DMS79 treated with DMSO at 0.1 percent for 48 hours (cell line): ENCODE measurements at places on chromosomes 1 and 21.
A peak's percentile ranks its signal among the peaks of the same experiment; 100 is the strongest.

DNA sequence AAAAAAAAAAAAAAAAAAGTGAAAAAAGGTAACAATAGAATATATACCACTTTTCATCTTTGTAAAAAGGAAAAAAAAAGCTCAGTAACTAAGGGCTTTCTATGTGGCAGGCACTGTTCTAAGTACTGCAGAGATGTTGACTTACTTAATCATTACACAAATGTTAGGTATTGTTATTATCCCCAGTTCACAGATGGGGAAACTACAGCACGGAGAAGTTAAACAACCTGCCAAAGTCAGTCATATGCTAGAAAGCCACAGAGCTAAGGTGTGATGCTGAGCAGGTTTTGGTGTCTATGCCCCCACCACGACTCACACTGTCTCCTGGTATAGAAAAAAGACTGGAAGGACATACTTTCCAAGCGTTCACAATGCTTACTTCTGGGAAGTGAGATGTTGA, 6.6 kb upstream of the PNRC2 start:
- DNase-seq: no peak

- DNase-seq: no peak
Measured at GRCh38 chr1:53507116-53507820, 48.1 kb downstream of the DMRTB1 start.

- DNase-seq: no peak
Measured at GRCh38 chr1:159918352-159919200, 6.7 kb downstream of the TAGLN2 start.

DNA sequence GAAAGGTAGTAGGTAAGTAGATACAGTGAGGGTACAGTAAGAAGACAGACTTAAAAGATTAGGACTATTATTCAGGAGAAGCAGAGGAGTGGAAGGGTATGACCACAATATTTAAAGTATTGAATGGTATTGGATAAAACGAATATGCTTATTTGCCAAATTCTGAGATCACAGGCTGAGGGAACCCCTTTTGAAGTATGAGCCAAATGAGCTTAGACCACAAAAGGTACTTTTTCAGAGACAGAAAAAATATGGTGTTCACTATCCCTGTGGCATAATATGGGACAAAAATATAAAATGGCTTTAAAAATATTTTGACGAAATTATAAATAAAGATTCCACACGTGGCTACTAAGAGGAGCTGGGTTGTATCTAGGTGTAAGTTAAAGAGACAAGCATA, 880 bp upstream of the MTF2 start:
- DNase-seq: no peak

DNA sequence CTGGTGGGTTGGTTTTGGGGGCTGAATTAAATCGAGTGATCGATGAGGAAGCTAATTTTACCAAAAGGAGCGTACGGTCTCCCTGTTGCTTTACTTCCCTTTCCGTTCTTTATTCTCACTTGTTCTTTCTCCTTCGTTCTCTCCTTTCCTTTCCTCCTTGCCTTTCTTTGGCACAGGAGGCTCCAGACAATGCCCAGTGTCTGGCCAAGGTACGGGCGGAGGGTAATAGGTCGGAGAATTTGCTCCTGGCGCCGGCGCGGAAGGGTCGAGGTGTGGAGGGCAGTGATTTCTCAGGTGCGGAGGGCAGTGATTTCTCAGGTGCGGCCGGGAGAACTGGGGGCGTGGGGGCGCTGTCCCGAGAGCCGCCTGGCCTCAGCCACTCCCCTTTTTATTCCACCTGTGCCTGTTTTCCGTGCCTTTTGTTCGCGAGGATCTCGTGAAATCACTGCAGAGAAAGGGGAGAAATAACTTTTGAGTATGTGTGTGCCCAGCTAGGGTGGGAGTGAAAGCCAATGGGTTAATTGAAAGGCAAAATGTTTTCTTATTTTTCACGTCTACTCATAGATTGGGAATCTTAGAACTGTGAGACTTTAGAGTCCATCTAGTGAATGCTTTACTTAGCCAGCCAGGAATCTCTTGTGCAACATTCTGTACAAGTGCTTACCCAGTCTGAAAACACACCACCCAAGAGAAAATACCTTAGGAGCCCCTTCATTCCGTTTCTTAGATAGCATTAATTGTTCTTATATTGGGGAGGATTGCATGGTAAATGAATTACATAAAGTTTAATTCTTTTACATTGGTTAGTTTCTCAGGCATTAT, 1.3 kb downstream of the FNBP1L start:
- peak; percentile 69 for DNase-seq

GRCh38 chr1:32798679-32799416, 18.3 kb downstream of the YARS1 start:
- DNase-seq: no peak

DNA sequence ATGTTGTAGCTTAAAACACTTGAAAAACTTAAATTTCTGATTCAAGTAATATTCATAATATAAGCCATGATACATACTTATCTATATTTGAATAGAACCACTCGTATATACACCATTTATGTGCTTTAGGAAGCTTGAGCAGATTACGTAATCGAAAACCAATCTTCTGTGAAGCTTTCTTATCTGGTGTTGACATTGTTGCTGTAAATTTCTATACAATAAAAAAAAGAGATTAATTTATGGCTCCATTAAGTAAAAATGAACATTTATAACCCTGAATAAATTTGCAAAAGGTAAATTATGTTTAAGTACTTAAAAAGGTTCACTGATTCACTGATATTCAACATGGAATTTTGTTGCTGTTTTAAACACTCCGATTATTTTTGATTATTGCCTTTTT, 21.4 kb downstream of the LIN9 start:
- no peak for DNase-seq

DNA sequence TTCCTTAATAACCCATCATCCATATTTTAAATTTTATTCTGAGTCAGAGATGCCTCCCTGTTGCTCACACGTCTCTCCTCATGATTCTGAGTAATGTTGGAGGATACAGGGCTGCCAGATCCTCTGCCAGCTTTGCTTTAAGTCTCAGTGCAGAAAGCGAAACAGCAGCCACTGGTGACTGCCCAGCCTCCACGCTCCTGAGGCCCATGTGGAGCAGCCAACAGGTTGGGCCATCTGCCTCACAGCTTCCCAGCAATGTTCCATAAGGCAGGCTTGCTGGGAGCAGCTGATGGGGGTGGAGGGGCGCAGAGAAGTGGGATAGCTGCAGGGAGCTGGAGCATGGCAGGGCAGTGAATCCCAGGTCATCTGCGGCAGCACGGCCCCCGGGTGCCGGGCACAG, 104.2 kb downstream of the IGSF21 start:
- no peak for DNase-seq
